CD8-positive, alpha-beta T cell (primary cell): ENCODE measurements at places on chromosomes 7 and 10.

- DNase-seq: no peak
Measured at GRCh38 chr7:8114175-8114574, 145.6 kb downstream of the GLCCI1 start.

DNA sequence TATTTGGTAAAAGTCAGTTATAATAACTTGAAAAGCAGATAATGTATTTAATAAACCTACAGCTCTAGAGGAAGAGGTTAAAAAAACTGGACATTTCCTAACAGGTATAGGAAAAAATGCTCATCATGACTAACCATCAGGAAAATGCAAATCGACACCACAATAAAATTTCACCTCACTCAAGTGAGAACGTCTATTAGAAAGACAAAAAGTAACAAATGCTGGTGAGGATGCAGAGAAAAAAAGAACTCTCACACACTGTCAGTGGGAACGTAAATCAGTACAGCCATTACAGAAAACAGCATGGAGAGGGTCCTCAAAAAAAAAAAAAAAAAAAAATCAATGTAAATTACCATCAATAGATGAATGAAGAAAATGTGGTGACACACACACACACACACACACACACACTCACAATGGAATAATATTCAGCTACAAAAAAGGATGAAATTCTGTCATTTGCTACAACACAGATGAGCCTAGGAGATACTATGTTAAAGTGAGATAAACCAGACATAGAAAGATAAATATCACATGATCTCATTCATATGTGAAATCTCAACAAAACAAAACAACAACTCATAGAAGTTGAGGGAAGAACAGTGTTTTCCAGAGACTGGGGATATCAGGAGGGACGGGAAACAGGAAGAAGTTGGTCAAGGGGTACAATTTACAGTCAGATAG is 20.1 kb downstream of the EPC1 start:
- DNase-seq: no peak

DNA sequence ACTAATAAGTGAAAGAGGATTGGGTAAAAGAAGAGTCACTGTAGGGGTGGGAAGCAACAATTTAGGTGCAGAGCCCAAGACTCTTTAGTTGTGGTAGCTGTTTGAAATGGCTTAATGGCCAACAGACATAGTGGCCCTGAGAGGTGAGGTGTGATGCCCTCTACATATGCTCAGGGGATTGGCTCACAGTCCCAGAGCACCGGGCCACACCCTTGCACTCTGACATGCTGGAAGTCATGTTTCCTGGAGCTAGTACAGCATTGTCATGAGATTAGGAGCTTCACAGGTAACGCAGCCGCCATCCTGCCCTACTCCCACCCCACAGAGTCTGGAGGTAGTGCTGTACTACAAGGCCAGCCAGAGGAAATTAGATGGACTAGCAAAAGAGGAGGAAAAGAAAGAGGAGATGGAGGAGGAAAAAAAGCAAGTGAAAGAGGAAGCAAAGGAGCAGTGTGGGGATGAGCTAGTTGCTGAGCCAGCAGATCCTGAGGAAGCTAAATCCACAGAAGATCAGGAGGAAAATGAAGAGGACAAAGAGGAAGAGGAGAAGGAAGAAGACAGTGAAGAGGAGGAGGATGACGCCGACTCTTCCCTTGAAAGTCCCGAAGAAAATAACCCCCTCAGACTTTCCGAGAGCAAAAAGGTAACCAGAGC is 14.8 kb upstream of the FLNC start:
- DNase-seq: no peak

DNA sequence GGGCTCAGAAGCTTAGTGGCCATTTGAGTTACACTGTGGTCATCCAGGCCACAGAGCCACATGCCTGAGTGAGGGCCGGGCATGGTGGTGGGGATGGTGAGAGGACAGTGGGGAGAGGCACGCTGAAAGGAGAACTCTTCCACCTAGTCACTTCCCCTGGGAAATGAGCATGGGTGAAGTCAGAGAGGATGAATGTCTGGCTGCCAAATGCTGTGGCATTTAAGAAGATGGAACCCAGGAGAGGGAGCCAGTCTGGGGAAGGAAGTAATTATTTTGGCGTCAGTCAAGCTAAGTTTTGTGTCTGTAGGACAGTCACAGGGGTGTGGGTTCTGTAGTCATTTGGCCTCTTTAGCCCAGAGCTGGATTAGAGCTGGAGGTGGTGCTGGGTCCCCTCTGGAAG is 86.0 kb upstream of the PODXL start:
- DNase-seq: no peak

- no peak for DNase-seq
Measured at GRCh38 chr10:131444286-131444685, 132.8 kb upstream of the TCERG1L start.

DNA sequence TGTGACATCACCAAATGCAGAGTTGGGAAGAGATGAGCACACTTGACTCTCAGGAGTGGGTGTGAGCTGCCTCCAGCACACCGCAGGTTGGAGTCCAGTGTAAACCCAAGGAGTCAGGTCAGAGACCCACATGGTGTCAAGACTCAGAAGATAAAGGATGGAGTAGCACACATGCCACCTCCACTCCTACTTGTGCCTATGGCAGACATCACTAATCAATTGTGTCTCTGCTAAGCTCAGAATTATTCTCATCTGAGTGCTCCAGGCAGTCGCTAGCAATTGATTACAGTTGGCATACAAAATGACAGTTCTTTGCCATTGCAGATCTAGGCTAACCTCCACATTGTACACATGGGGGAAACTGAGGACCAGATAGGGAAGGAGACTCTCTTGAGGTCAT is 187.1 kb downstream of the RPS24 start:
- no peak for DNase-seq

DNA sequence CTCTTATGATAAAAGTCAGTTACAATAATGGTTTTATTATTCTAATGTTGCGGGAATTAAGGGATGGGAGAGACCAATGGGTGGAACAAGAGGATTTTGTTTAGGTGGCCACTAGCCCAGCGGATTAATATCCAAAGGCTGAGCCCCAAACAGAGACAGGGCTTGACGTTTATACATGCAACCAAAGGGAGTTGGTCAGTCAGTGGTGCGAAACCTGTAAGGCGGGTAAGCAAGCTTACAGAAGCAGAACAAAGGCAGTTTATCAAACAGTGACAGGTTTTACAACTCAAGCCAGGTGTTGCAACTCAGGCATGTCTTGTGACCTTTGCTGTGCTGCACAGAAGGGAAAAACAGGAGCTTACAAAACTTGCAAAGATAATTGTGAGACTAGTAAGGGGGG is 622.9 kb upstream of the MBL2 start:
- no peak for DNase-seq

DNA sequence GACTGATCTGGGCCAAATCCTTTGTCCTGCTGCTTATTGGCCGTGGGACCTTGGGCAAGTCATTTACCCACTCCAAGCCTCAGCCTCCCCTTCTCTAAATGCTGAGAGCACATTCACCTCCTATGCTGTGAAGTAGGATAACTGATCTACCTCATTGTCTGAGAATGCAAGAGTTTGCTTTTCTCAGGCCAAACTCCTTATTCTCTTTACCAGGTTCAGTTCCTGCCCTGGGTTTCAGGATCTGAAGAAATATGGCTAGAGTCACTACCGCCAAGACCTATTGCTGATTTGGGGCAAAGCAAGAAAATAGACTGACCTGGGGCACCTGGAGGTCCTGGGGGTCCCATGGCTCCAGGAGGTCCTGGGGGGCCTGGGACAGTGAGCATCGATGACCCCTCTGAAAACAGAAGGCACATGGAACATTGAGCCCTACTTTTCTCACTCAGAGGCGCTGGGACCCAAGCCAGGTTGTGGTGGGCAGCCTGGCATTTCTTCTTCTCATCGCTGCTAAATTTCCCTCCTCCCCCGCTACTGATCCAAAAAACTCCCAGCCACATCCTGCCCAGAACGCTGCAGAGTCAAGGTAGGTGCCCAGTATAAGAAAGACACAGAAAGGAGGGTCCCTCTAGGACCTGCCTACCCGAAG is 42.4 kb downstream of the COL17A1 start:
- DNase-seq: no peak

- no peak for DNase-seq
Measured at GRCh38 chr7:88668591-88668990, 90.9 kb upstream of the ZNF804B start.

DNA sequence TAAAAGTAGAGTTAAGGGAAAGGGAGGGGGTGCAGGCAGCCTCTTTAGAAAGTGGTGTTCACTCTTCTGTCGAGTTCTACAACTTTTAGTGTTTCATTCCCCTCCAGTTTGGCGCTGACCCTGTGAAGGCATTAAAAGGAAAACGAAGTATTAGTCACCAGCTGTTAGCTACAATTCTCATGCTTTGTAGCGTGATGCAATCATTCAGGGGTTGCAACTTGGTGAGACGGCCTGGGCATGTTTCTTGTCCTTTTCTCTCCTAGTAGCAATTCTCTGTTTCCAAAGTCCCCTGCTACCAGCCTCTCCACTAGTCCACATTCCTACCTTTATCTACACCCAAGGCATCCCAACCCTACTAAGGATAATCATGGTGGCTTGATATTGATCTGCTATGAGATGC is 33.7 kb upstream of the DGKI start:
- no peak for DNase-seq

DNA sequence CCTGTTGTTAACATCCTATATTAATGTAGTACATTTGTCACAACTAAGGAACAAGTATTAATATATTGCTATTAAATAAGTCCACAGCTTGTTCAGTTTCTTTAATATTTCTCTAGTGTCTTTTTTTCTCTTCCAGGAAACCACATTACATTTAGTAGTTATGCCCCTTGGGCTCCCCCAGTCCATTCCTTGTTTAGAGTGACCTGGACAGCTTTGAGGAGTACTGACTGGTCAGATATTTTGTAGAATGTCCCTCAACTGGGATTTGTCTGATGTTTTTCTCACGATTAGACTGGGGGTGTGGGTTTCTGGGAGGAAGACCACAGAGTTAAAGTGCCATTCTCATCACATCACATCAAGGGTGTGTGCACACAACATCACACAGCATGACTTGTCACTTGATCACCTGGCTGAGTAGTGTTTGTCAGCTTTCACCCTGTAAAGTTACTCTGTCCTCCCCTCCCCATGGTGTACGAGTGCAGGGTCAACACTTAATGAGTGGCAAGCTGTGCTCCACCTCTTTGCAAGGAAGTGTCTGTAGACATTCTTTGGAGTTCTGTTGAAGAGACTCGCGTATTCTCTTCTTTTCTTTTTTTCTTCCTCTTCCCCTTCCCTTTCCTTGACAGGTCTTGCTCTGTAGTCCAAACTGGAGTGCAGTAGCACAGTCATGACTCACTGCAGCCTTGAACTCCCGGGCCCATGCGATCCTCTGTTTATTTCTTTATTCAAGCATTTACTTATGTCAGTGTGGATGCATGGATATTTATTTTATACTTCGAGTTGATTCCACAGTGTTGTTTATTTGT is 10.2 kb downstream of the LMTK2 start:
- DNase-seq: no peak

DNA sequence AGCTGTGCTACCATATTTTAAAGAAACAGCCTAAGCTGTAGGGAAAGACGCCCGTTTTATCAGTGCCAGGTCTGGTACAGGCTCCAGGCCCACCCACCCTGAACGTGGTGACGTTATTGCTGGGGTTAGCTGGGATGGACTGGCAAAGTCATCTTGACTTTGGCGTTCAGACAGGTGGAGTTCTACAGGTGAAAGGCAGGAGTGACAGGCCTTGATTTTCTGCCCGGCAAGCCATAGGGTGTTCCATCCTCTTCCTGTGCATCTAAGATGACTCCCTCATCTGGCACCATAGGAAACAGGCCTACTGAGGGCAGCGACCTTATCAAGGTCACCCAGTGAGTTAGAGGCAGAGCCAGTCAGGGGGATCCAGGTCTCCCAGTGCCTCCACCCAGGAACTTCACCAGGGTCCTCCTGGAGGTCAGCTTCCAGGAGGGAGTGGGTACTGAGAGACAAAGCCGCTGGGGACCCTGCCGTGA is 41.6 kb downstream of the HK1 start:
- no peak for DNase-seq

- no peak for DNase-seq
Measured at GRCh38 chr10:11962176-11962575, 80.4 kb downstream of the UPF2 start.

- no peak for DNase-seq
Measured at GRCh38 chr7:66758950-66759628, 18.6 kb downstream of the RABGEF1 start.

DNA sequence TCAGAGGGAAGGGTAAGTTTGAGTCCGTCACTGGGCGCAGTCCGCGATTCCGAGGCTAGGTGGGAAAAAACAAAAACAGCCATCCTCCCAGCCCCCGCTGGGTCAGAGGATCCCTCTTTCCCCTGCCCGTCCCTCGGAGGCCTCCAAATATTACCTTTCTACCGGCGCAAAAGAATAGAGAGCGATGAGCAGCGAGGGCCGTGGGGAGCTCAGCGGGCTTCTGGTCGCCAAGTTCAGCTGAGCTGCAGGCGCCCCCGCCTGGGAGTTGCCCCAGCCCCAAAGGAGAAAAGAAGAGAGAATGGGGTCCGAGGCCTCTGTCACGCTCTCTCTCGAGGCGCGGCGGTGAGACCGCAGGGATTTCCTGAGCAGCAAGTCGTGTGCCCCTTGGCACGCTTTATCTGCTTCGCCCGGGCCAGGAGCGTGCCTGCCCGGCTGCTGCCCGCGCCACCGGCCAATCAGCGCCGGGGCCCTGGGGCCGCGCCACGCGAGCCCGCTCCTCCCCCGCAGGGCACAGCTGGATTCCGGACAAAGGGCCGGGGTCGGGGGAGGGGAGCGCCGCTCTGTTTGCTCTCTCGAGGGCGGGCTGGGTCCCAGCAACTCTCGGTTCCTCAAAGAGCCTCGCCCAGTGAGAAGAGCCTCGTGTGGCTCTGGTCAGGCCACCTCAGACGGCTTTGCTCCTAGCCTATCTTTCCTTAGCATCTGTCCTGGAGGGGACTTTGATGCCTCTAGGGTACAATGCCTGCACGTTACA is at the start of gene NEUROG3:
NEUROG3 (minus strand) TSS at position 367 of the 751 bp plus-strand sequence. CDS start 379 bp downstream, outside the sequence.
- no peak for DNase-seq

DNA sequence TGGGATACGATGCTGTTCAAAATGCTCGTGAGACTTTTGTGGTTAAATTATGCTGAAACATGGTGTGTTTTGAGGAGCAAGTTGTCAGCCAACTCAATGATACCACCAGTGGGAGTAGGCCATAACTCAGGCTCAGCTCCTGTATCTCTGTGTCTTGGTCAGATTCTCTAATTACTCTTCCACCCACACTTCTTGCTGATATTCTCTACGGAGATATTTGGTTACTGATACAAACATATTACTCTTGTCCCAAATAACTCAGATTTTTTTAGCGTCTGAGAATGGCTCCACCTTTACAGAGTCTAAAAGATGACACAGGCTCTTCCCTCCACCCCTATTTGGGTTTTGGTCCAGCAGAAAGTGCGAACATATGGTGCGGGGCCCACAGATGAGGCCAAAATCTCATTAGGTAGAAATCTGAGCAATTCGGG is 168.9 kb downstream of the PKD1L1 start:
- no peak for DNase-seq

- no peak for DNase-seq
Measured at GRCh38 chr10:117926491-117926890, 120.2 kb downstream of the RAB11FIP2 start.
